Mucosa of descending colon (tissue), 3 donors: ENCODE measurements at places on chromosomes 16 and 17. TPM values are rescaled to one million over a fixed set of nuclear protein-coding genes. Genes with fewer than 3 reads are reported as not detected.
A peak's percentile ranks its signal among the peaks of the same experiment; 100 is the strongest.

The HOXB6 gene
- 41.3 TPM for total RNA-seq

The KCNG4 gene
- not detected for total RNA-seq

The C1QTNF1 gene
- total RNA-seq = 22.1 TPM

The CDH8 gene
- total RNA-seq = 0.16 TPM

The KRT31 gene
- not detected for total RNA-seq

DNA sequence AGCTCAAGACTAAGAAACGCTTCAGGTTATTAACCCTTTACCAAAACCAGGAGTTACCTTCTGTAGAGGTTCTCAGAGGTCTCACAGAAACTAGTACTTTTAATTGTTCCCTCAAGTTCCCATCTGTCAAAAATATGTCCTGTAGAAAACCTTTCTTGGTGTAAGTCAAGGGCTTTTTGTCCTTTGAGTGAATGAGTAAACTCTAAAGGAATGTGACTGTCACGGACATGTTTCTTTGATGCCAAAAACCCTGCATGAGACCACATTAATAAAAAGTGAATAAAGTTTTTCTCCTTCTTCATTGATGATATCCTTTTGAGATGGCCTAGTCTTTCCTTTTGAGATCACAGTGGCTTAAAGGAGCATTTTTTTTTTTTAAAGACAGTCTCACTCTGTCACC is 102.9 kb downstream of the NLK start:
- DNase-seq = no peak

DNA sequence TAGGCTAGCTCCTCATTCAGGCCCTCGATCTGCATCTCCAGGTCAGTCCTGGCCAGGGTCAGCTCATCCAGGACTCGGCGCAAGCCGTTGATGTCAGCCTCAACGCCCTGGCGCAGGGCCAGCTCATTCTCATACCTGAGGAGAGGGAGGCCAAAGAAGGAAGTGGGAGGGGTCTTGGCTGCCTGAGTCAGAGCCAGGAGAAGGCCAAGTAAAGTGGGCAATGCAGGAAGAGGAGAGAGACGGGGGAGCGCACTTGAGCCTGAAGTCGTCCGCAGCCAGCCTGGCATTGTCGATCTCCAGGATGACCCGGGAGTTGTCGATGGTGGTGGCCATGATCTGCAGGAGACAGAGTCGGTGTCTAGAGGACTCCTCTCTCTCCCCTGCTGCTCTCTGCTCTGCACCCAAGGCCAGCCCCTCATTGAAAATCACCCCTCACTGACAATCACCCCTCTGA is 1.8 kb downstream of the KRT15 start:
- DNase-seq = no peak

GRCh38 chr17:8031261-8031661 is 7.6 kb upstream of the ALOX15B start:
- DNase-seq = no peak

- no peak for DNase-seq
Observed at GRCh38 chr16:2987833-2988232, 7.6 kb upstream of the PKMYT1 start.

- DNase-seq = no peak
Observed at GRCh38 chr16:67339453-67339852, 12.8 kb downstream of the LRRC36 start.

- DNase-seq = no peak
Observed at GRCh38 chr17:77131904-77132303, 8.9 kb upstream of the SEC14L1 start.

DNA sequence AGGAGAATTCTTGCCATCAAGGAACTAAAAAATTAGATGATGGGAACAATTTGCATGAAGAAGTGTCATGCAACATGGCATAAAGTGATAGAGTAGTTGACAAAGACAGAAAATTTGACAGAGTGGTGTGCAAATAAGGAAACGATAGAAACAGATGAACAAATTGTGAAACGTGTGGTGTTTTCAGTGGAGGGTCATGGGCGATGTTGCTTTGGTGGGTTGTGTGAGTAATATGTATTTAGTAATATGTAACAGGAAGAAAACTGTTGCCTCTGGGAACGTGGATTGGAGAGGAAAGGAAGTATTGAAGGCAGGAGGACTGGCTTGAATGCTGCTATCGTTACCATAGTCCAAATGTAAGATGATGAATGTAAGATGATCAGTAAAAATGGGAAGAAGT is 3.6 kb downstream of the COX10 start:
- no peak for DNase-seq

- peak; percentile 77 for DNase-seq
Observed at GRCh38 chr17:74779948-74780400, 3.8 kb upstream of the NAT9 start.

DNA sequence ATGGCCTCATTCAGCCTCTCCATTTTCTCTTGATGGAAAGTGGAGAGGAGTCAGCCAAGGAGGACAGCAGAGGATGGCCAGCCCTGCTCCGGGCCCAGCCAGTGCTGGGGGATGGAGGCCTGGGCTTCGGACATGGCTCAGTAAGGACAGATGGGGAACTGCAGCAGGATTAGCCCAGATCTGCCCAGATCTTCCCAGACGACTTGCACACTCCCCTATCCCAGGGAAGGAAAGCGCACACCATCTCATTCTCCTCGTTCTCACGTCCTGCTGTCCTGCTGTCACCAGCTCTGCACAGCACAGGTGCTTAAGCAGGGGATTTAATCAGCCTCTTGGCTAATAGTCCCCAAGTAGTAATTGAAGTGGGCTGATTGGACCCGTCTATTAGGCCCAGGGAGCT is 100.2 kb upstream of the SDK2 start:
- no peak for DNase-seq

GRCh38 chr16:15605839-15606517 is 37.0 kb downstream of the MARF1 start:
- DNase-seq = no peak

- no peak for DNase-seq
Observed at GRCh38 chr16:14672403-14672971, 21.6 kb downstream of the PLA2G10 start.
